ENCODE measurements at places on chromosomes 1 and 21.

- no peak for DNase-seq
These were observed 85.3 kb downstream of the SLC66A1 start for GRCh38 chr1:19397217-19397945.

DNA sequence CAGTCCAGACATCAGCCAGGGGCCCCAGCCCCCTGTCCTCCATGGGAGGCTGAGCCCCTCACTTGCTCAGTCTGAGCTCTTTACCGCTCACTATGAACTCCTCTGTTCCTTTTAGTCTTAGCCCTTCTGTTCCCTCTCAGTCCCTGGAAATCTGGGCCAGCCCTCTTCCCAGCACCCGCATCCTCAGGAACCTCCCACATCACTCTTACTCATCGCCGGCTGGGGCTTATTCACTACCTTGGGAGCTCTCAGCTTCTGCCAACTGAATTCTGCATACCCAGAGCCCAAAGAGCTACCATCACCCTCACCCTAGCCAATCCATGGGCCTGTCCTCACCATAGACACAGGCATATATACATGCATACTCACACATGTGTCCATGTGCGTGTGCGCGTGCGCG, 11.5 kb downstream of the KNCN start:
- no peak for DNase-seq

GRCh38 chr1:41450747-41451285, 33.7 kb downstream of the EDN2 start:
- no peak for DNase-seq

- DNase-seq: no peak
These were observed 56.1 kb upstream of the LRRC7 start for GRCh38 chr1:69511426-69512192.

DNA sequence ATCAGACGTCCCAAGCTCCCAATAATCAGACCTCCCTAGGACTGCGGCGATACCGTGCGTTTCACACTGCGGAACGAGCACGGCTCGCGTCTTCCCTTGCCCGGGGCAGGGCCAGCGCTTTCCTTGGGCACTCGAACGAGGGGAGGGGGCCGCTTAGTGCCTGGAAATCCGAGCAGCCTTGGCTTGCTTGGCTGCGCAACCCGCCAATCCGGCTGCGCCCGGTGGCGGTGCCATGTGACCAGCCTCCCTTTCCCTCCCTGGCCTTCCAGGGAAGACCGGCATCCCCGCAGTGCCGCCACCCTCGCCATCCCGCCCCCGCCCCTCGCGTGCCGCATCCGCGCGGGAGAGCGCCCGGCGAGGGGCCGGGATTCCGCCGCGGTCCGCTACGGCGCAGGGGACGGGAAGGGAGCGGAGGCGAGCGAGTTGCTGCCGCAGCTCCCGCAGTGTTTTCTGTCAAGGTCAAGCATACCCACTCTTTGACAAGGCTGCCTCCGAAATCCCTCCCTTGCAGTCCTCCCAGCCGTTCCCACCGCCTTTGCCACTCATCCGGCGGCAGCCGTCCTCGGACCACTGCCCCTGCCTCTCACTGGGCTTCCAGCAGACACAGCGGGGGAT, 8.3 kb upstream of the RNF19B start:
- DNase-seq: no peak

- no peak for DNase-seq
These were observed 7.8 kb downstream of the ABCD3 start for GRCh38 chr1:94425821-94426484.

DNA sequence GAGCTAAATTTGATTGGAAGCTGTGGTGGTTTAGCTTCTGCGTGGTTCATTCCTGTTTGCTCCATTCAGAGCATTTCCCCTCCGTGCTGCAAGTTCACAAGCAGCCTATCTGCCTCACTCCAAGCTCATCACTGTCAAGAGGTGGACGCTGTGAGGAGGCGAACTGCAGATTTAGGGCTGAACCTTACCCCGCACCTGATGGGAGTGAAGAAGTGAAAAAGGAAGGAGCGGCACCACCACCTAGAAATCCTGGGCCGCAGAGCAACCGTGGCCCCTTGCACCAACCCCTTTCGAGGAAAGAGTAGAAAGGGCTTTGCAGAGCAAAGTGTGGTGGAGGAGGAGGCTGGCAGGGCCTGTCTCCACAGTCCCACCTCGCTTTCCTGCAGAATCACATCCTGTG, 117.4 kb downstream of the IER5 start:
- no peak for DNase-seq

- DNase-seq: no peak
These were observed 671.9 kb downstream of the PTPRC start for GRCh38 chr1:199310708-199311107.

DNA sequence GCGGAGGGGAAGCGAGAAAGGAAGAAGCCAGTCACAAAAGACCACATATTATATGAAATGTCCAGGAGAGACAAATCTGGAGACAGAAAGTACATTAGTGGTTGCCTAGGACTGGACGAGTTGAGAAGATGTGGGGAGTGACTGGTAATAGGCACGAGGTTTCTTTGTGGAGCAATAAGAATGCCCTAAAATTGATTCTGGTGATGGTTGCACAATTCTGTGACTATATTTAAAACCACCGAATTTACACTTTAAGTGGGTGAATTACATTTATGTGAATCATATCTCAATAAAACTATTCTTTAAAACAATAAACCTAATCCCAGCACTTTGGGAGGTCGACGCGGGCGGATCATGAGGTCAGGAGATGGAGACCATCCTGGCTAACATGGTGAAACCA, 63.1 kb downstream of the ZNF281 start:
- DNase-seq: no peak

DNA sequence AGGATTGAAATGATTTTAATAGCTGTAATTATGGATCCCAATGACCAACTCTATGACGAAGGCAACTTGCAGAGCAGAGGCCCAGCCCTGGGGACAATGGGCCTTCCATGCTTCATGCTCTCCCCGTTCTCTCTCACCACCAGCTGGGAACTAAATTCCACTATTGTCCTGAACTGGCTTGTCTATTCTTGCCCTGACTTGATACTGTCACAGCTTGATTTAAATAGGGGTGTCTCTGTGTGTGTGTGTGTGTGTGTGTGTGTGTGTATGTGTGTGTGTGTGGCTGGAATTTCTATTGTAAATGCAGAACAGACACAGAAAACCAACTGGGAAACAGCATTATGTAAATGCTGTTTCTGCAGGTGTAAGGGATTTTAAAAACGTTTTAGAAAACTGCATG, 57.0 kb downstream of the SLC22A15 start:
- no peak for DNase-seq

DNA sequence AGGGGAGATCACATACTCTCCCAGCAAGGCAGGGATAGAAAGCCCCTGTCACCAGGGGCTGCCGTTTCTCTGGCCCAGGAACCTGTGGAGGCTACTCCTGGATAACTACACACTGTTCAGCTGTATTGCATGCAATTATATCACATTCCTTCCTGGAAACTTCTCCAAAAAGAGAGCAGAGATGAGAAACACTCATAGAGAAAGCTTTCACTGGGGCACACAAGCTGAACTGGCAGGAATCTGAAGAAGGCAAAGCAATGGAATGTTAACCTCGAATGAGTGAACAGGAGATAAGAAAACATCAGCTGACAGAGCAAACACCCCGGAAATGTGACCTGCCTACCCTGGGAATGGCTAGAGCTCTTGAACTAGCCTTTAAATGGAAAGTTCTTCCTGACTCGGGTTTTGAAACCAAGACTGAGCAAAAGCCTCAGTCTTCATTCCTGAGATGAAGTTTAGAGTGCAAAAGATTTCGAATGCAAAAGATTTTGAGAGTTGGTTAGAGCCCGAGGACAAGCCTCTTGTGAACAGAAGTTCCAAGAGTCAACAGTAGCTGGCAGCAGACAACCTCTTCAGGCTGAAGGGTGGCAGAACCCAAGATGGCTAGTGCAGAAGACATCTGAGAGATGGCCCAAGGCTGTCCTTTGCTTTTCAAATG, 32.3 kb downstream of the CCN1 start:
- DNase-seq: no peak

DNA sequence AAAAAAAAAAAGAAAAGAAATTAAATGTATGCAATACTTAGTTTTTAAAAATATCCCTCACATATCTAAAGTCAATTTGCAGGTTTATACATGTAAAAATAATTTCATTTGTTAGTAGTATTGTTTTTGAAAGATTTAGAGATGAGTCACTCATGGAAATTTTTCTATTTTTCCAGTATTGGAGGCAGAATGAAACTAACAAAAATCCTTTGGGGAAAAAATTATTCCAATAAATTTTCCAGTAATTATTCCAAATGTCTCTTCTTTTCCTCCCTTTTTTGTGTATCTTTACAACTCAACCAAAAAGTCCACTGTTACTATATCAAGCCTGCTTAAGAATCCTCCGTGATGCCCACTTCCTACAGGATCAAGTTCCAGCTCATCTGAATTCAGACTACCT, 29.9 kb downstream of the MPZL1 start:
- DNase-seq: no peak

DNA sequence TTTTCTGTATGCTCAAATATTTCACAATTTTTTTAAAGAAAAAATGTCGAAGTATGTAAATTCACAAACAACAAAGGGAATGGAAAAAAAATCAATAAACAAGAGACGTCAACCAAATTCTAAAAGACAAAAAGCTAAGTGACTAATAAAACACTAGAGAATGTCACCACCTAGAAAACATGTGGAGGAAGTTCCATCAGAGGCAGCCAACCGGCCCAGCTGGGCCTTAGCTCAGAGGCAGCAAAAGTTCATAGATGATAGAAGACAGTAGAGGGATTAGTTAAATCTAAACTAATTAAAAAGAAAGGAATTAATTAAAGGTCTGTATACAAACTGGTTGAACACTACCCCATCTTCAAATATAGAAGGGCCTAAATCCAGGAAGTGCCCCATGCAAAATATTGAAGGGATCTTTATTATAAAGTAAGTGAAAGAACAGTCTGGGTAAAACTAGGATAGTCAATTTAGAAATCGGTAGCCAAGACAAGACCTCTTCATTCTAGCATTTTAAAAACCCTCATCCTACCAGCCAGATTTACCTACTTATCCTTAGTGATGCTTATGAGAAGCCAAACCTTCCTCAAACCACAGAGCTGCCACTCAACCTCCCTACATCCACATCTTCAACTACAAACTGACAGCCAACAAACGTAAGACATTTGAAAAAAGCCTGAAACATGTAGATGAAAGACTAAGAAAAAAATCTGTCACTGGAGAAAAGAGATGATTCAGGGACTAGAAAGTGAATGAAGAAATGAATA, 23.7 kb downstream of the MRPL39 start:
- DNase-seq: no peak

DNA sequence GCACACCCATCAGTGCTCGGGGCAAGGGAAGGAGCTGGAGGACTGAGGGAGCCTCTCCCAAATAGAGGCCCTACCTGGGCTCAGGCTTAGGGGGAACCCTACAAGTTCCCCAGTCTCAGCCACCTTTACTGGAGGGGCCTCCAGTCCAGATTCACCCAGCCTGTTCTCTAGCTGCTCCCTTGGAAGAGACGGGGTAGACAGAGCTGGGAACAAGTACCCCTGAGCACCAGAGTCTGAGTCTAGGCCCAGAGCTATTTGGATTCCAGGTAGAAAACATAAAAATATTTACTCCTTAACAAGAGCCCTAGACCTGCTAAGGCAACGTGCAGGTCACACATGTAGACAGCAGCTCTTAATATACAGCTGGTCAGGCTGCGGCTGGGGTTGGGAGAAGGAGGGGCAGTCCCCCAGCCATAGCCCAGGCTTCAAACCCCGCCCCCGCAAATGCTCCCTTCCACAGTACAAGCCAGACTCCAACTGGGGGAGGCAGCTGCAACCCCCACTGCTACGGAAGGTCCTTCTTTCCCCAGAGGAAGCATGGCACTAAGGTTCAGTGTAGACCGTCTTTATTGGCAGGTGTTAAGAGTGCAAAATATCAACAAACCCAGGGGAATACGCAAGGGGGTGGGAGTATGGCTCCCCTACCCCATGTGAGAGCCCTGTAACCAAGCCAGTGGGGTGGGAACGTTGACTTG, 8.0 kb downstream of the TENT5B start:
- DNase-seq: no peak

- no peak for DNase-seq
These were observed 11.0 kb upstream of the AVPR1B start for GRCh38 chr1:206128196-206128595.

Measured in CD8-positive, alpha-beta T cell (primary cell).